GM04504 (cell line): ENCODE measurements at places on chromosomes 5 and 9.
A peak's percentile ranks its signal among the peaks of the same experiment; 100 is the strongest.

- no peak for DNase-seq
These were observed 2.7 kb downstream of the CDO1 start for GRCh38 chr5:115813719-115814118.

DNA sequence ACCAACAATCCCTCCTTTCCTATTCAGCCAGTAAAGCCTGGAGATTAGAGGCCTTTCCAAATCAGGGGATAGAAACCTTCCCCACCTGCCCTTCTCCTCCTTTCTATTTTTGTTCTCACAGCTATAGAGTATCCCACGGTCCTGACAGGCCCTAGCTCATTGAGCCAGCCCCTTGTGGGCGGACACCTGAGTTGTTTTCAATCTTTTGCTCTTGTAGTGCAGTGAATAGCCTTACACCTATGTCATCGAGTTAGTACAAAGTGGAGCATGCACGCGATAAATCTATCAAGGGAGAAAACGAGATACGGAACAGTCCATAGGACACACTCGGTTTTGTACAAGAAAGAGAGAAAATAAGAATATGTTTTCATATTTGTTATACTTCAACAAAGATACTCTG is 77.2 kb downstream of the TSPAN17 start:
- DNase-seq: no peak

DNA sequence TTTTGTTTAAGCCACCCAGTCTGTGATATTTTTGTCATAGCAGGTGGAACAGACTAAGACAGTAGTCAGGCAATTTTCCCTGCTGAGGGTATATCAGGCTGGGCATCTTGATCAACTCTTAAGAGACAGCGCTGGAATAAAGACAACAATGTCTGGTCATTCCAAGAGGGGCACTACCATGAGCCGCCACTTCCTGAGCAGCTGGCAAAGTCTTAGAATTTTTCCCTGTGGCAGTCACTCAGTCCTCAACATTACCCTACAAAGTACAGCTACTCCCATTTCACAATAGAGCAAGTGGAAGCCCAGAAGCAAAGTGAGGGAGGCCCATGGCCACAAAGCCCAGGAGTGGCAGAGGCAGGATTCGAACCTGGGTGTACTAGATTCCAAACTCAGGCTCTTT is 74.8 kb downstream of the SH3PXD2B start:
- no peak for DNase-seq

DNA sequence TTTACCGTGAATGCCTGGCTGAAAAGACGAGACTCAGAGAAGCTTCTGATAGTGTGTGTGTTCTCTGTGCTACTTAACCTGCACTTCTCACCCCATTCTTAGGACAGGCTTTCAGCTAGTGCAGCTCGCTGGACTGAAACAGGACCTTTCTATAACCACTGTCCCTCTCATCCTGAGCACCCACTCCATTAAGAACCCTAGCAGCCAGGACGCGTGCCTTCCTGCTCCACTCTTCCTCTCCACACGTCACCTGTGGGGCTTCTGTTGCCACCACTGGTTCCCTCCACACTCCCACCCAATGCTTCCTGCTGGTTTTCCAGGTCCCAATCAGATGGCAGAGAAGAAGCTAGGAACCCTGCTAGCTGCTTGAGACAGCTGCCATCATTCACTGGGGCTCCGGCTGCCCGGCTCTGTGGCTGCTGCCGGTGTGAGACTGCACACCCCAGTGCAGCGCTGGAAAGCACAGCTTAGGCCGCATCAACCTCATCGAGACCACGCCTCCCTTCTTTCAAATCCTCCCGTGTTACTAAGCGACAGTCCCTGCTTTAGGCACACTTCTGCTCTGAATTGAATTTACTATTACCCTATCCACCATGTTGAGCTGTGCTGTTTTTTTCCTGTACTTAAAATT is 44.0 kb downstream of the RNF130 start:
- DNase-seq: no peak

DNA sequence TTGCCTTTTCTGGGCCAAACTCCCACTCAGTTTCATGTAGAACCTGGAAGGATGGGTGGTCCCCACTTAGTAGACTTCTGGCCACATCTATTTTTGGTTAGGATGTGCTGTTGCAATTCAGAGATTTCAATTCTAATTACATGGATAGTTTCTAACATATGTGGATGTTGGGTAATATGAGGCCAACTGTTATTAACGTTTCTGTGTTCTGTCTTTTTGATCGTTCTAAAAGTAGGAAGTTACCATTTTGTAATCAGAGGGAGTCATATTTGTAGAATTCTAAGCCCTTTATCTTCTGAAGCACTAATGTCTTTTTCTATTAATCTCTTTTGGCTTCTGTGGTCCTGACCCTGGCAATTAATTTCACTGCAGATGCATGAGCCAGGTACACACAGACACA is 141.6 kb upstream of the SPEF2 start:
- no peak for DNase-seq

GRCh38 chr9:116476935-116477381 is 210.1 kb upstream of the TRIM32 start:
- DNase-seq: no peak

GRCh38 chr5:22901885-22902284 is 48.7 kb upstream of the CDH12 start:
- no peak for DNase-seq

- peak; percentile 98 for DNase-seq
These were observed at the start of gene PPP2CA for GRCh38 chr5:134225780-134226440. Gene PPP2CA, minus strand, starts transcription at chr5:134226073. Its CDS starts 212 bp downstream, at chr5:134225861.

DNA sequence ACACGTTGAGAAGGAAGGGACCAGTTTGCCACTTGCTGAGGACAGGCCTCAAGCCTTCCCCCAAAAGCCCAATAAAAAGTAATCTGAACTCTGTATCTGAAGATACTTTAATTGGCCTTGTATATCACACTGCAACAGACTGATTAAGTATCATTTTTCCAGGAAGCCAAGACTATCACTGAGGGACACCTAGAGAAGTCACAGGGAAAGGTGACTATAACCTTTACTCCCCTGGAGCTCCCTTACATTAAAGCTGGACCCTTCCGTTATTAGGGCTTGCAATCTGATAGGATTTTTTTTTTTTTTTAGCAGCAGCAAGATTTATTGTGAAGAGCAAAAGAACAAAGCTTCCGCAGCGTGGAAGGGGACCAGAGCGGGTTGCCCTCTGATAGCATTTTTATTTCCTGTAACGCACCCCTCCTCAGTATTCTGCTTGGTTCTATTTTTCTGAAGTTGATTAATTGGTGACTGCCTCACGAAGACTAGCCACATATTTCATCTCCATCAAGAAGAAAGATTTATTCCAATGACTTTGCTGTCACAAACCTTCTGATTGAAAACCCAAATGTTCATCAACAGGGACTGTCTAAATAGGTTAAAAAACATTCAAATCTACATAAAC is 2.7 kb downstream of the CDC14B start:
- no peak for DNase-seq

GRCh38 chr9:85030316-85030715 is 360.8 kb downstream of the NTRK2 start:
- no peak for DNase-seq

GRCh38 chr5:15008921-15009320 is 137.3 kb upstream of the ANKH start:
- no peak for DNase-seq

- peak; percentile 72 for DNase-seq
These were observed 151.8 kb upstream of the ADRA1B start for GRCh38 chr5:159764283-159765134.

DNA sequence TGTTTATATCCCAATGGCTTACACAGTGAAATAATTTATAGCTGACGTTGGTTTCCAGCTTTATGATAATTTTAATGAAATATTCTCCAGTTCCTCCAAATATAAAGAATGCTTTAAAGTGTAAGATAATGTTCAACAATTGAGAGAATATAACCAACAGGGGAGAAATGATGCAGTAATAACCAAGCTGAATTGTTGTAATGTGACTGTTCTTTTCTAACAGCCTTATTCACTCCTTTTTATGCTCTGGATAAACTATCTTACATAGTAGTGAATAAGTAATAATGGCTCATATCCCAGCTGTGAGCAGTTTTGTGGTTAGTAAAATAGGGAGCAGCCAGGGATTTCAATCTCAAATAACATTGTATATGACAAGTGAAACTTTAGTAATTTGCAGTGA is 2348.7 kb upstream of the ACO1 start:
- no peak for DNase-seq

DNA sequence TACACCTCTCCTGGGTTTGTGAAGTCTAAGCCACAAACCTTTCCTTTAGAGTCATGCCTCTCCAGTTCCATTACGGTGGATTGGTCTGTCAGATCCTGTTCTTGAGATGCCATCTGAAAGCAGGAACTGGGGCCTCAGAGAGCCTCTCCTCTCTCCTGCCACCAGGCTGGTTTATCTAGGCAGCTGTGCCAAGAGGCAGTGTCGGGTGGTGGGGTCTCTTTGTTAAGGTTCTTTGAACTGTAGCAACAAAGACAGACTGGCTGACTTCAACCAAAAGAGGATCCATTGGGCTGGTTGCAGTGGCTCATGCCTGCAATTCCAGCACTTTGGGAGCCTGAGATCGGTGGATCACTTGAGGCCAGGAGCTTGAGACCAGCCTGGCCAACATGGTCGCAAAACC is 66.0 kb upstream of the ANGPTL2 start:
- DNase-seq: no peak

- no peak for DNase-seq
These were observed 98.8 kb upstream of the RAPGEF1 start for GRCh38 chr9:131838530-131839280.
